ENCODE measurements at places on chromosomes 16 and 17.

GRCh38 chr16:88442383-88442726, 10.7 kb upstream of the ZFPM1 start:
- no peak for DNase-seq

- DNase-seq, result no peak
Measured at GRCh38 chr17:47603830-47604597, 45.7 kb upstream of the KPNB1 start.

DNA sequence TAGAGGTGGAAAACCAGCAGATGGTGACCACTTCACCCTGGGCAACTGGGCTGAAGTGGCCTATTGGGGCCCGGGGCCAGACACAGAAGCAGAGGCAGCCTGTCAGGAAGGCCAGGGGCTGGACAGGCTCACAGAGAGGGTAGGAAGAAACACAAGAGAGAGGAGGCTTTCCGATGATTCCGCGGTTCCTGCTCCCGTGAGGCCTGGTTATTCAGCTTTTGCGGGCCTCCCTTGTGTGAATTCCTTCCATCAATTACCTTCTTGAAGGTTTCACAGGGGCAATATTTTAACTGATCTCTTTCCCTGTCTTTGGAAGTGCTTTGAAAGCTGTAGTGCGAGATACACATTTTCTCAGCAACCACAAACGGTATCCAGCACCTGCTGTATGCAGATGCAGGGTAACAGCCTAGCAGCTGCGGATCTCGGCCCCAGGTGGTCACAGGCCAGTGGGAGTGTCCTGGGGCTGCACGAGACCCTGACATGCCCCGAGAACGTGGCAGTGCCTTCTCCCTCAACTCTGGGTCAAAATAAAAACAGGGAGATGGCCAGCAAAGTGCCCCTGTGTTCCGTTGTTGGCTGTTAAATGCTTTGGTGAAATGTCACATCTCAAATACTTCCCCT, 11.6 kb upstream of the CMIP start:
- no peak for DNase-seq

GRCh38 chr16:55662644-55663031, 6.8 kb downstream of the SLC6A2 start:
- no peak for DNase-seq

DNA sequence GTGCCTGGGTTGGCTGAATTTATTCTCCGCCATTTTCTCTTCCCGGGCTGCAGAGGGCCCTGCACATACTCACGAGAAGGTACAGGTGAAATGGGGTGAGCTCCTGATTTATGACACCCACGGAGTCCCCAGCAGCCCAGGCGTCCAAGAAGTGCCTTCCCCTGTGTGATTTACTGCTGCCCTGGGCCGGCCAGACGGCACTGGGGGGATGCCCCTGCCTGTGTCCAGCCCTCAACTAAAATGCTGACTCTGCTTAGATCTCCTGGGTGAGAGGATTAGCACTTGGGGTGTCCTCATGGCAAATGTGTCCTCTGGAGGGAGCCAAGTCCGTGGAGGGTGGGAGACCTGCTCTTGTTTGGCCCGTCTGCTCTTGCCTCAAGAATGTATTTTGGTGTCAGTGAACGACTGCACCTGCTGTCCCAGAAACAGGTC, 132.4 kb downstream of the MAF start:
- DNase-seq, result no peak

DNA sequence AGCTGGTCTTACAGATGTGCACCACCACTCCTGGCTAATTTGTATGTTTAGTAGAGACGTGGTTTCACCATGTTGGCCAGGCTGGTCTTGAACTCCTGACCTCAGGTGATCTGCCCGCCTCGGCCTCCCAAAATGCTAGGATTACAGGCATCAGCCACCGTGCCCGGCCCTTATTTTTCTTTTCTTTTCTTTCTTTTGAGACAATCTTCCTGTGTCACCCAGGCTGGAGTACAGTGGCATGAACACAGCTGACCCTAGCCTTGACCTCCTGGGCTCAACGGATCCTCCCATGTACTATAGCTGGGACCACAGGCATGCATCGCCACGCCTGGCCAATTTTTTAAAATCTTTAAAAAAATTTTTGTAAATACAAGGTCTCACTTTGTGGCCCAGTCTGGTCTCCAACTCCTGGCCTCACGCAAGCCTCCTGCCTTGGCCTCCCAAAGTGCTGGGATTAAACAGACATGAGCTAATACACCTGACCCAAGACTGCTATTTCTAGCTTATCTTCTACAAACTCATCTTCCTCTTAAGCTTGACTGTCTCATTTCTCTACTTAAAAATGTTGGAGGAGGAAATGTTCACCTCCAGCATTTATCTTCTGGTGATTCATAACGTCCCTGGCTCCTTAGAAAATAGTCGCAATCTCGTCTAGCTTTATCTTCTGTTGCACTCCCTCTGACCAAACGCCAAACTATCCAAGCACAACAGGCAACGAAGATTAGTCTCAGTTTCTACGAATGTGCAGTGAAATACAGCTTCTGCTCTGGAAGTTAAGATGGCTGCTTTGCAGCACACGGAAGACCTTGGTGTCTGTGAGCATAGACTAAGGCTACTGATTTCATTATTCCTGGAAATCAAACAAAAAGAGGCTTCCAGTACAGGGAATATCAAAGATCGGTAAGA, 8.2 kb upstream of the TMEM94 start:
- no peak for DNase-seq

- DNase-seq, result no peak
Measured at GRCh38 chr16:14203166-14203565, 132.0 kb downstream of the MRTFB start.

DNA sequence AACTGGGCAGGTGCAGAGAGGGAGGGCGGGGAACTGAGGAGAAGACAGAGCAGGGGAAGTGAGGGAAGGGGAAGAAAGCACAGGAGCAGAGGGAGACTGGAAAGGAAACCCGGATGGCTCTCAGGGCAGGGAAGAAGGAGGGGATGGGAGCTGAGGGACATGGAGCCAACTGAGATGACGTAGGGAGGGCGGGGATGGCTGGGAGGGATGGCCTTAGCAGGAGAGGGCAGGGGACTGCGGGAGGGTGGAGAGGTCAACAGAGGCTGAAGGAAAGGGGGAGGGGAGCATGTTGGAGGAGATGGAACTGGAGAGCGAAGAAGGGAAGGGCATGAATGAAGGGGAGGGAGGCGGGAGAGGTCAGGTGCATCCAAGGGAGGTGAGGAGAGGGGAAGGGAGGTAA, 81.9 kb downstream of the KCNJ12 start:
- DNase-seq, result no peak

DNA sequence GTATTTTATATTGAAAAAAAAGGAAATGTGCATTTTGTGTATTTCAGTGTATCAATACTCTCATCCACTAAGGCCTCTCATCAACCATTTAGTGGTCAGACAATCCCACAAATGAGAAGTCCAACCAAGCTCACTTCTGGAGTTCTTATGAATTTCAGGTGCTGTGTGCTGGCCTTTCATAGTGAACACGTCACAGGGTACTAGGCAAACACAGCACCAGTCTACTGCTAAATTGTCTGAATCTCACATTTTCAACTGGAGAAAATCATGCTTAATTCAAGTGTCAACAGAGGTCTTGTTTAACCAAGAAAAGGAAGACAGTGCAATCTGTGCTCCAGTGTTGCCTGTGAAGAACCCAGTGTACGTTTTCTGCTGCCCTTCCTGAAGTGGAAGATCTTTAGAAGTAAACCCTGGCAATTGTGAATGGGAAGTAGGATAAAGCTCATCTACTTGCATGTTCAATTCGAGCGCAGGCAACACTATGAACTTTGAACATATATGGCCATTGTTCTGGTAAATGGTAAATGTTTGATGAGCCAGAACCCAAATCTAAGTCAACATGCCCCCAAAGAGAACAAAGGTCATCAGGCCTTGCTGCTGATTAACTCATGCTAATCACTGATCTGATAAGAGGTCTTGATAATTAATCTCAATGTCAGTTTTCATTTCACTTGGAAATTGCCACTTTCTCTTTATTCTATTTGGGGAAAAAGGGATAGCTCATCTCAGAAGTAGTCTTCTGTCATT, 439.2 kb upstream of the SOX9 start:
- DNase-seq, result no peak

DNA sequence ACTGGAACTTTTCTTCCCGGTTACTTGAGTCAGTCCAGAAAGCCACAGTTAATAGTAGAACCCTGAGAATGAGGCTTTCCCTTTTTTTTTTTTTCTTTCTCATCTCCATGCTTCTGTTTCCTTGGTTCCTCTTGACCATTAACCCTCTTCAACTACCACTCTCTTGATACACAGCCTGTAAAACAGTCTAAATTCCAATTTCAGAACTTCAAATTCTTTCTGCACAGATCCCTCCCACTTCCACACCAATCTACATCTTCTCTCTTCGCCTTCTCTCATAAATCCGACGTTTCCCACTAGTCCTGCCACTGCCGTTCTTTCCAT, 588 bp downstream of the METTL16 start:
- DNase-seq, result no peak

Measured in NB4 (cell line).